B cell (primary cell): ENCODE measurements at places on chromosomes 5 and 9. TPM values are rescaled to one million over a fixed set of nuclear protein-coding genes. Genes with fewer than 3 reads are reported as not detected.

MAMDC4 gene
- 5.3 and 6.8 TPM in 2 replicates for polyA plus RNA-seq

HTR4 gene
- polyA plus RNA-seq: not detected in 2 replicates

GLRA1 gene
- polyA plus RNA-seq: not detected in 2 replicates

ANKRD33B gene
- 2.9 and 6.9 TPM in 2 replicates for polyA plus RNA-seq

SLC45A2 gene
- not detected in 2 replicates for polyA plus RNA-seq

SHOC1 gene
- polyA plus RNA-seq: not detected in 2 replicates

SLC6A3 gene
- 0.01 and 0.19 TPM in 2 replicates for polyA plus RNA-seq

ZFP2 gene
- polyA plus RNA-seq: 0.72 and 1.1 TPM in 2 replicates

BHMT2 gene
- not detected in 2 replicates for polyA plus RNA-seq

RAB24 gene
- polyA plus RNA-seq: 147 and 235 TPM in 2 replicates

NTRK2 gene
- polyA plus RNA-seq: 0.03 TPM in 1 of 2 replicates, not detected in the other

KCNV2 gene
- not detected in 2 replicates for polyA plus RNA-seq

LCN2 gene
- polyA plus RNA-seq: not detected in 2 replicates

TTF1 gene
- polyA plus RNA-seq: 12.3 and 16.3 TPM in 2 replicates

ADAMTS16 gene
- polyA plus RNA-seq: not detected in 2 replicates

- DNase-seq: no peak
Measured at GRCh38 chr5:82358457-82358856, 80.3 kb upstream of the RPS23 start.

DNA sequence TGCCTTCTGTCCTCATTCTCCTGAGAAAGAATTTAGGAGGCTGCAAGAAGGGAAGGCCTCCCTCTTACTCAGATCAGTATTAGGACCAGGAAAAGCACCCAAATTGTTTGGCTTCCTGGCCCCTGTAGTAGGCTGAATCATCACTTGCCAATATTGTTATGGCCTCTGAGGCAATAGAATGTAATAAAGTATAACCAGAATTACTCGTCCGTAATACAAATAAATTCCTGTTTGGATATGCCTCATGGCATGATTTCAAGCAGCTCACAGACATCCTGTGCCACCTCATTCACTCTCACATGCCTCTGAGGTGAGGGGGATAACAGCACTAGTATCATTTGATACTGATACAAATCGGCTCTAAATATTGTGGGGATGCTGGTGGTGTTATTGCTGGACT is 427.3 kb downstream of the ISL1 start:
- DNase-seq: no peak

DNA sequence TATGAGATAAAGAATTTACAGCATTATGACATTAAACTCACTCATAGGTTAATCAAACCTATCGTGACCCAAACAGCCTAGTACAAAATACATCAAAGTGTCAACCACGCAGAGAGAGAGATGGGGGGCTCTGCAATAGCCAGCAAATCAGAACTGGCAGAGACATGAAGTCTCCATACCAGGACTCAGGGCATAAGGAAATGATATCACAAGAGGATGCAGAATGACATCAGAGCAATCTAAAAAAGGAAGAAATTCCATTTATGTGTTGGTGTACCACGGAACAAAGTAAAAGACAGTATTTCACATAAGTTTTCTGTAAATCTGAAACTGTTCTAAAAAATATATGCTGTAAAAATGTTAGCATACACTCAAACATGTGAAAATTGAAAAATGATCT is 24.6 kb downstream of the BICD2 start:
- no peak for DNase-seq

DNA sequence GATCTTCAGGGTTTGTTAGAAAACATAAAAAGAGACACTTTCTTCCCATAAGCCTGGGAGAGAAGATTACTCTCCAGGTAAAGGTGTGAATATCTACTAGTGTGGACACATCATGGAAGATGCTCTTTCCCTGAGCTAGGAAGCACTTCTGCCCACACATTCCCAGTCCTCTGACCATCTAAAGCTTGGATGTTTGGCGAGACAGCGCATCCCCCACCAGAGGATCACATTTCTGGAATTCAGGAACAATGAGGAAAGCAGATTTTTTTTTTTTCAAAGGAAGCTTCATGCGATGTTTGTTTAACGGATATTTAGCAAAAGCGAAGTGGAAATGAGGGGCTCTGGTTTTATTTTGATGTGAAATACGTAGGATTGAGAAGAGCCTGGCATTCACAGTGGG is 6.2 kb downstream of the SVEP1 start:
- no peak for DNase-seq

DNA sequence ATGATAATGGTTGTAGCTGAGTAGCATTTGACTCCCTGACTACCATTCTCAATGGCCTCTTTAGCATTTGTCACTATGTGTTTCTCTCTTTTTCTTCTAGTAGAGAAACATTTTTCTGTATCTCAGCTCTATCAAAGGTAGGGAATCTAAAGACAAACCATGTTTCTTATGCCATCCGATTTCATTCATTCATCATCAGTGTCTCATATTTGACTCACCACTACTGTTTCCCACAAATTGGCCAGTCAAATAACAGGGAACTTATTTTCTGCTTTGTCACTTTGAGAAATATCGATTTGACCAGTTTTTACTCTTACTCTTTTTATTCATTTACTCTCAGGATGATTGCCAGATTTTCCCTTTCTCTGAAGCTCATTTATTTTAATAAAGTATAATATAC is 282.3 kb downstream of the TMEM167A start:
- no peak for DNase-seq

DNA sequence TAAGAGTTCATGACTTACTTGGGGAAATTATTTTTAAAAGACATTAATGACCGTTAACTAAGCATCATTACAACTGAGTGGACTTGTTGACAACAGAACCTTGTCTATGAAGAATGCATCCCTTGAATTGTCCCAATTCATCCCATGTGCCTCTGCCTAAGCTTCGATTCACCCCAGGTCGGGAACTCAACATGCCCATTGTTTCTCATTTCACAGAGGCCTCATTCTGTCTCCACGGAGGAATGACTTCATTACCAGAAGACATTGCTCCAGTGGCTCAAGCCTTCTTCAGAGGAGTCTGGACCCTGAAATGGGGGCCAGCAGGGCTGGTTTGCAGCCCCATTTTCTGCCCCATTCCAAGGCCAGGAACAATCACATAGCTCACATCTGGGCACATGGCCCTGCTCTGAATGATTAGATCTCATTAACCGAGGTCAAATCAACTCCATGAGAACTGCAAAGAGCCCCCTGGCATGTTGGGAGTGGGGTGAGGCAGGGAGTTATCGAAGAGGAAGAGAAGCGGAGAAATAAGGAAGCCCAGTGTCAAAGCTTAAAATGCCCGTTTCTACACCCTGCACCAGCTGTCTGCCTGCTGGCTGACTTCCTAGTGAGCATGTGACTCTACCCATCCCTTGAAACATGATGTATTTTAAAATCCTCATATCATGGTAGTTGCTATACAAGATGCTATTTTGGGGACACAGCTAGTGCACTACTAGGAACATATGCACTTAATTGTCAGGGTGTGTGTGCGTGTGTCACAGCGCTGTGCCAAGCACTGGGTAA is 137.3 kb downstream of the LHFPL2 start:
- no peak for DNase-seq

- no peak for DNase-seq
Measured at GRCh38 chr9:99359336-99359735, 137.3 kb downstream of the SEC61B start.

- no peak for DNase-seq
Measured at GRCh38 chr9:77783518-77783917, 135.4 kb upstream of the GNA14 start.

GRCh38 chr5:137856201-137856600 is 11.5 kb upstream of the MYOT start:
- DNase-seq: no peak

- no peak for DNase-seq
Measured at GRCh38 chr5:114097570-114097969, 264.3 kb upstream of the KCNN2 start.

GRCh38 chr5:56950626-56951125 is 1.2 kb downstream of the MIER3 start:
- DNase-seq: peak; percentile 64

DNA sequence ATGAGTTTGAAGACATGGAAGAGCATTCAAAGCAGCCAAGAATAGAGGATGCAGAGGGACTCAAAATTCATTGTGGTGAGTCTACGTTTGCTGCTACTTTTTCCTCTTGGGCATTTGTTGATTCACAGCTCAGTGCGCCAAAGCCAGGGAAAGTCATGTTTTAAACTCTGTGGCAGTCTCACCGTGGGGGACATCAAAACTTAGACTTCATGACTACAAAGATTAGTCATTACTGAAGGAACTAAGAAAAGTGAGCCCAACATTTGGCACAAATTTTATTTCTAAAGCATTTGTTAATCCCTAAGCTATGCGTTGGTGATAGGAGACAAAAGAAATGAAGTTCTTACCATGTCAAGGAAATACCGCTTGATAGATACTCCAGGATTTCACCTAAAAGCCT is 73.7 kb upstream of the MTAP start:
- no peak for DNase-seq

GRCh38 chr5:92777421-92777820 is 803.6 kb downstream of the NR2F1-AS1 start:
- DNase-seq: no peak

- no peak for DNase-seq
Measured at GRCh38 chr5:38154615-38155204, 103.6 kb upstream of the EGFLAM start.

DNA sequence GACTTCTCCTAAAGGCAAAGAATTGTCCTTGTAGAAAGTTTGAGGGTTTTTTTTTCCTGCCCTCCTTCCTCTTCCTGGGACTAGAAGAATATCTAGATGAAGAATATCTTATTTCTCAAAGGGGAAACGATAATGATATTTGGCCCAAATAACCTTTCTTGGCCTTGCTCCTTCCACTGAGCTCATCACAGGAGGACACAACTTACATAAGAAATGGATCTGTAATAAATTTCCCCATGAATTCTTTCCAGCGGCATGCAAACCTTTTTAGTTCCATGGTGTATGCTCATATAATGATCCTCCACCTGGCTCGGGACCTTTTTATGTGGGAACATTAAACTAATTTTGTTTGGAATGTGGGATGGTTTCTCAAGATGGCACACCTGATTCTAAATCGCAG is 304.4 kb downstream of the DMRT2 start:
- no peak for DNase-seq

- peak; percentile 11 for DNase-seq
Measured at GRCh38 chr9:113993838-113994540, 84.1 kb downstream of the AMBP start.

DNA sequence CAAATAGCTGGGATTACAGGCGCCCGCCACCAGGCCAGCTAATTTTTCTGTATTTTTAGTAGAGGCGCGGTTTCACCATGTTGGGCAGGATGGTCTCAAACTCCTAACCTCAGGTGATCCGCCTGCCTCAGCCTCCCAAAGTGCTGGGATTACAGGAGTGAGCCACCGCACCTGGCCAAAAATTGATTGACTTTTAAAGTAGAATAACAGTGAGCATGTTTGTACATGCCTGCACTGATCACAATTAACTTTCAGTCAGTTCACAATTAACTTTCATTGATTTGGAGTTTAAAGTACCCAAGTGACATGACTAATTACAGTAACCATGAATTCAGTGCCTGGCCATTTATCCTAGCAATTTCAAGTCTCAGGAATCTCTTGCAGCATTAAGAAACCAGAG is 61.3 kb downstream of the ANKH start:
- no peak for DNase-seq

DNA sequence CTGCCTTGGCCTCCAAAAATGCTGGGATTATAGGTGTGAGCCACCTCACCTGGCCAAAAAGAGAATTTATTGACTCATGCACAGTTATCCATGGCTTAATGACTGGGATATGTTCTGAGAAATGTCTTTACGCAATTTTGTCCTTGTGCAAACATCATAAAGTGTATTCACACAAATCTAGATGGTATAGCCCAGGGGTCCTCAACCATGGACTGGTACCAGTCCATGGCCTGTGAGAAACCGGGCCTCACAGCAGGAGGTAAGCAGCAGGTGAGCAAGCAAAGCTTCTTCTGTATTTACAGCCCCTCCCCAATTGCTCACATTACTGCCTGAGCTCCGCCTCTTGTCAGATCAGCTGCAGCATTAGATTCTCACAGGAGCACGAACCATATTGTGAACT is 12.4 kb upstream of the SIL1 start:
- no peak for DNase-seq

GRCh38 chr5:176578391-176578808 is 29.3 kb downstream of the CDHR2 start:
- peak; percentile 54 for DNase-seq

GRCh38 chr5:32583582-32584232 is 1.6 kb upstream of the SUB1 start:
- peak; percentile 88 for DNase-seq

DNA sequence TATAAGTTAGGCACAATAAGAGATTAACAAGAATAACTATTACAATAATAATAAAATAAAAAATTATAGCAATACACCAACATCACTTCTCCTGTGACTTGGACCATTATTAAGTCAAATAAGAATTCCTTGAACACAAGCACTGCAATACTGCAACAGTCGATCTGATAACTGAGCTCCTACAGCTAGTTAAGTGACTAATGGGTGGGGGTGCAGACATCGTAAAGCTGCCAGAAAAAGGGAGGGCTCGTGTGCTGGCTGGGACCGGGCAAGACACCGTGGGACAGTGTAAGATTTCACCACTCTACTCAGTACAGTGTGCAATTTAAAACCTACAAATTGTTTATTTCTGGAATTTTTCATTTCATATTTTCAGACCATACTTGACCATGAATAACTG is 78.8 kb downstream of the SNX24 start:
- no peak for DNase-seq

DNA sequence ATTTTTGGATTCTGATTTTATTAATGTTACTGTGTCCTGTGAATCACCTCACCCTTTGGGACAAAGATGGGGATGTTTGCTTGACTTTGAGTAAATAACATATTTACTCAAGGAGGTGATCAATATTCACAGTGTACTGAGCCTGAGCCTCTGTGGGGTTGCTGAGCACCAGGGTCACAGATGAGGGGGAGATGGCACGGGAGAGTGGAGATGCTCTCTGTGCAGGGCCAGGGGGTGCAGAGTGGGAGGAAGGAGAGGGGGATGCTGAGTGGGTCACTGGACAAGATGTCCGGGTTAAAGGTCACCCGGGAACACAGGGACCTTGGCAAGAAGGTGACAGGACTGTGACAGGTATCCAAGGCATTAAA is 4.0 kb downstream of the SQSTM1 start:
- no peak for DNase-seq

GRCh38 chr5:178352035-178352349 is 119.4 kb upstream of the PHYKPL start:
- DNase-seq: no peak
